ENCODE measurements at places on chromosomes 4 and X.

DNA sequence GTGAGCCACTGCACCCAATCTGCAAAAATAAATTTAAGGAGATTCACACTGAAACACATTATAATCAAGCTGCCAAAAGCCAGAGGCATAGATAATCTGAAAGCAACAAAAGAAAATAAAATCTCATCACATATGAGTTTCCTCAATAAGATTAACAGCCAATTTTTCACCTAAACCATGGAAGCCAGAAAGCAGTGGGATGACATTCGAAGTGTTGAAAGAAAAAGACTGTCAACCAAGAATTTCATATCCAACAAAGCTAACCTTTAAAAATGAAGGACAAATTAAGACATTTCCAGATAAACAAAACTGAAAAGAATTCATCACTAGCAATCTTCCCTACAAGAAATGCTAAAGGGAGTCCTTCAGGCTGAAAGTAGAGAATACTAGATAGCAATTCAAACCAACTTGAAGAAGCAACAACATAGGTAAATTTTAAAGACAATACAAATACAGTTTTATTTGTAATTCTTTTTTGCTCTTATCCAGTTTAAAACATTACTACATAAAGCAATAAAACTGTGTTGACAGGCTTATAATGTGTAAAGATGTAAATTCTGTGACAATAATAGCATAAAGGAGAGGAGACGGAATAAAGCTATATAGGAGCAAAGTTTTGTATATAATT lies 23.1 kb upstream of the KLHL8 start:
- no peak for DNase-seq

GRCh38 chr4:145852256-145852839 lies 86.3 kb downstream of the ZNF827 start:
- no peak for DNase-seq

DNA sequence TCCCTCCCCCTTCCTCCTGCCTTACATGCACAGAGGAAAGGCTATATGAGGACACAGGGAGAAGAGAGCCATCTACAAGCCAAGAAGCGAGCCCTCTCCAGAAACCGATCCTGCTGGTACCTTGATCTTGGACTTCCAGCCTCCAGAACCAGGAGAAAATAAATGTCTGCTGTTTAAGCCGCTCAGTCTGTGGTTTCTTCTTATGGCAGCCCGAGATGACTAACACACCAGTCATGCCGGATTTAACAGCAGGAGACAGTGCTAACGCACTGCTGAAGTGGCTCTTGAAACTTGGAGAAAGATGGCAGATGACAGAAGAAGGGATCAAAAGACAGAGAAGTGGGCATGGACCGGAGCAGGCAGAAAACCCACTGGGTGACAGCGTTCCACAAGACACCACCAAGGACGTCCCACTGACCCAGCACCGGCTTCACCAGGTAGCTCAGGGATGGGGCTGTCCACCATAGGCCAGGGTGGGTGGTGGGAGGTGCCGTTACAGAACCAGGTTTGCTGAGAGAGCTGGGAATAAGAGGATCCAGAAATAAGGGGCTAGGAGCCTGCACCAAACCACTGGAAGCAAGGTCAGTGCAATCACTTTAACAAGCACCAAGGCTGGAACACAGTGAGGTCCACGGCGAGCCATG lies 6.2 kb upstream of the MAN2B2 start:
- no peak for DNase-seq

- DNase-seq, result no peak
These were observed 49.8 kb upstream of the PRSS48 start for GRCh38 chr4:151227172-151227571.

DNA sequence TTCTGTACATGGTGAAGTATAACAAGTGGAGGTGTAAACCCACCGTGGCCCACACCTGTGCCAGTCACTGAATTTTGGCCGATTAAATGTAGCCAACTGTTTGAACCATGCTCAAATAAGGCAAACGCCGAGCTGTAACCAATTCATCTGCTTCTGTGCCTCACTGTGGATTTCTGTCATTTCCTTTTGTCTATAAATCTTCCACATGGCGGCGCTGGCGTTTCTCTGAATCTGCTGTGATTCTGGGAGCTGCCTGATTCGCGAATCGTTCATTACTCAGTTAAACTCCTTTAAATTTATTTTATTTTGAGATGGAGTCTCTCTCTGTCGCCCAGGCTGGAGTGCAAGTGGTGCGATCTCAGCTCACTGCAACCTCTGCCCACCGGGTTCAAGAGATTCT lies 19.2 kb downstream of the SUPT20HL2 start:
- DNase-seq, result no peak

DNA sequence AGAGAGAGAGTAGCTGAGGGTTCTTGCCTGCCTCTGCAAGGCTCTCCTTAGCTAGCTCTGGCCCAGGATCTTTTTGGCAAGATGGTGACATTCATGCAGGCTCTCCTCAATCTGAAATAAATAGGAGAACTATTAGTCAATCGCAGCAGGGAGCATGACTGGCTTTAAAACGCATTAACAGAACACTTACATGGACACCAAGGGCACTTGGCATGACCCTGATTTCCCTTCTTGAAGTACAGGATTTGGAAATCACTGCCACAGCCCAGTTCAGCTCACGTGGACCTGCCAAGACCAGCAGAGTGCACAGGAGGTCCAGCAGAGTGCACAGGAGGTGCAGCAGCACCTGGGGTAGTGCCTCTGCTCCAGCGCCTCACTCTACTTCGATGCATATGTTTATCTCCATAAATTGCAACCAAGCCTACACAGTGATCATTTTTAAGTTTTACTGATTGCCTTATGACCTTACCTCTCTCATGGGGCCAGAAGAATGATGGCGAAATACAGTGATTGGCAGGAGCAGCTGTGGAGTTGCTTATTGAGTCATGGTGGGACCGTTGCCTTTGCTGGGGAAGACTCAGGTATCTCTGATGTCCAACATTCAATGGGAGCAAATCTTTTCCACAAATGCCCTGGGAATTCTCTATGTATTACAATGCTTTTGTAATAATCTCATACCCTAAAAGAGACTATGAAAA lies 122.4 kb downstream of the SYNPO2 start:
- no peak for DNase-seq

DNA sequence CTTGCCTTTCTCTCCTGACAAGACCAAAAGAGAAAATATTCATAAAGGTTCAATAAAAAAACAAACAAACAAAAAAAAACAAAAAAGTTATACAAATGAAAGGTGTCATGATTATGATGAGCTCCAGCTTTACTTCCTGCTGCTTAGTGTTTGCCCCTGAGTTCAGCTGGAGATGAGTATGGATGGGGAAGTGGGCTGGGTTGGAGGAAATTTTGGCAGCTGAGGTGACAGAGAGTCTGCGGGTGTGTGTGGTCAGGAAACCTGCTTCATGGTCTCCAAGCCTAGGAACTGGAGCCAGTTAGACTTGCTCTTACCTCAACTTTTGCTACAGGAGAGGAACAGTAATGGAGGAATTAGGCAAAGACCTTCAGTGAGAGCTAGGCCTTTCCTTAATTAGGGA lies 4.3 kb upstream of the CYSLTR1 start:
- no peak for DNase-seq

- no peak for DNase-seq
These were observed 1303.7 kb upstream of the IGFBP7 start for GRCh38 chr4:58413849-58414248.
